ENCODE measurements at places on chromosomes 3 and 15. TPM values are rescaled to one million over a fixed set of nuclear protein-coding genes. Genes with fewer than 3 reads are reported as not detected.

DNA sequence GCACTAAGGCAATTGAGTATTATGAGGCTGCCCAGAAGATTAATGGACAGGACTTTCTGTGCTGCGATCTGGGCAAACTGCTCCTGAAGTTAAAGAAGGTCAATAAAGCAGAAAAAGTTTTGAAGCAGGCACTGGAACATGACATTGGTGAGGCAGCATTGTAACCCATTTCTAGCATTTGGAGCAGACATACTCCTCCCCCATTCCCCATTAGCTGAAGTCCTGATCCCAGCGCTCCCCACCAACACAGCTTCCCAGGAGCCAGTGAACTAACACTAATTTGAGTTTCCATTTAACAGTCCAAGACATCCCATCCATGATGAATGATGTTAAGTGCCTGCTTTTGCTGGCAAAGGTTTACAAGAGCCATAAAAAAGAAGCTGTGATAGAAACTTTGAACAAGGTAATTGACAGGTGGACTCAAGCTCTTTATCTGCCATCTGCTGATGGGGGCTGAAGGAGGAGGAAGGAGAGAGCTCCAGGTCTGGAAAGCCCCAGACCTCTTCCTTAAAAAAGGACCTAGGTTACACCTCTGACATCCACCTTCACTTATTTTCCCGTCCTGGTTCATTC lies 22.6 kb downstream of the CSRNP1 start:
- peaks cover 38% of the 10 kb centered on the region for H3K4me1 ChIP-seq
- no peak for DNase-seq
- no peak overlapping the region for H3K4me3 ChIP-seq
- no peaks in the 10 kb centered on the region for H3K27me3 ChIP-seq

DNA sequence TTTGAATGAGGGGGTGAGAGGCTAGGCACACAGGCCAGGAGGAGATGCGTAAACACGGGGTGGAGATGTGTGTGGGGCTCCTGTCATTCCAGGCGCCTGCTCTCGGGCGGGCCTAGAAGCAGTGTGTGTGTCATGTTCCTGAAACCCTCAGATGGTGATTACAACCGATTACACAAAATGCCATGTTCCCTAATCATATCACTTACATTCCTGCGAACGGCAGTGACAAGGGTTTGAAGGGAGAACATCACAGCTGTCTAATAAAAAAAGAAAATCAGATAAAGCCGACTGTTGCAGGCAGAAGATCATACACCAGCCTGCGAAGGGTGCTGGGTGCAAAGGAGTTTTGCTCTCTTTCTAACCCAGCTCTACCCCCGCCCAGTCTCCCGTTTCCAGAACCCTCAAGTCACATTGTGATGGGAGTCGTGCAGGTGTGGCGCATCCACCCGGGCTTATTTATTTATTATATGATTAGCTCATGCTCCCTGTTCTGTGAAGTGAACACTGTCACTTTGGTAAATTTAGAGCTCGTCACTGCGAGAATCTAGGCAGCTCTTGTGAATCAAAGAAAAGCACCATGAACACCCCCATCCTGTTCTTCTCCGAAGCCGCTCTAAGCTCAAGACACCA lies 140.3 kb downstream of the NR2F2 start:
- no peaks in the 10 kb centered on the region for H3K4me1 ChIP-seq

DNA sequence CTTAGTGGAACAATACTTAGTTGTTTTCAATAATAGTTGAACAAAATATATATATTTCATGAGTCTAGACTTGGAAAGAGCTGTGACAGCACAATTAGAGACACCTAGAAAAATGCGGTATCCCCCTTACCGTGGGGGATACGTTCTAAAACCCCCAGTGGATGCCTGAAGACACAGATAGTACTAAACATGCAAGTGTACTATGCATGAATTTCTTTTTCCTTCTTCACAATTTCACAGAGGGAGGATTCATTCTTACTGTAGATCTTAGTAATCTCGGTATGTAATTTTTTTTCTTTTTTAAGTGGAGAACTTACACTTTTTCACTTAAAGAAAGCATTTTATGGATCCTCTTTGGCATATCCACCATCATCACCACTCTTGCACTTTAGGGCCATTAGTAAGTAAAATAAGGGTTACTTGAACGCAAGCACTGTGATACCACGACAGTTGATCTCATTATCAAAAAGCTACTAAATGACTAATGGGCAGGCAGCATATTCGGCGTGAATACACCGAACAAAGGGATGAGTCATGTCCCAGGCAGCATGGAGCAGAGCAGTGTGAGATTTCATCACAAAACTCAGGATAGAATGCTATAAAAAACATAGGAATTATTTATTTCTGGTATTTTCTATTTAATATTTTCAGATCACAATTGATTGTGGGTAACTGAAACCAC lies 72.3 kb upstream of the ZNF280D start:
- H3K4me3 ChIP-seq, result peak overlapping the region; percentile 42
- H3K27me3 ChIP-seq, result no peaks in the 10 kb centered on the region
- DNase-seq, result no peak

- H3K4me3 ChIP-seq, result no peak overlapping the region
- H3K27ac ChIP-seq, result no peak overlapping the region
- no peaks in the 10 kb centered on the region for H3K4me1 ChIP-seq
- DNase-seq, result no peak
- H3K27me3 ChIP-seq, result peaks cover 78% of the 10 kb centered on the region
- no peaks in the 10 kb centered on the region for H3K36me3 ChIP-seq
Measured at GRCh38 chr15:74270854-74271520, 34.9 kb downstream of the CCDC33 start.

GRCh38 chr15:45585069-45585791 lies 1.9 kb upstream of the BLOC1S6 start:
- DNase-seq, result no peak
- peaks cover 49% of the 10 kb centered on the region for H3K4me1 ChIP-seq
- H3K36me3 ChIP-seq, result no peaks in the 10 kb centered on the region
- no peak overlapping the region for H3K4me3 ChIP-seq

BTLA gene
- total RNA-seq, result not detected

POLG gene
- 31.1 TPM for total RNA-seq

DNA sequence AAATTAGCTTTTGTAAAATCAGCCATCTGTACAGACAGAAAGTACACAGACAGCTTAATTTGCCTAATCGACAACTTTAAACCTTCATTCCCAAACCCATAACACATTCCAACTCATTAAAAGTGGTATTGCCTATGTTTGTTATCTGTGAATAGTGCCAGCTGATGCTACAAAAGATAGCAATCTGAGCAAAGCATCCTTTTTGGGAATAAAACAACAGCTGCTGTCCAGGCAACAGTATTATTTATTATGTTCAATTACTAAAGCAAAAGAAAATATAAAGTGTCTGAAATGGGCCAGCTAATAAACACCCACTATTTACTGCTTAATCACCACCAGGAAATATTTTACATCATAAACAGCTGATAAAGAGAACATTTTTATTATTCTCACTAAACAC lies 134.8 kb upstream of the ABI3BP start:
- H3K27ac ChIP-seq, result no peak overlapping the region
- H3K4me1 ChIP-seq, result no peaks in the 10 kb centered on the region
- no peaks in the 10 kb centered on the region for H3K36me3 ChIP-seq
- no peak for DNase-seq
- H3K27me3 ChIP-seq, result no peaks in the 10 kb centered on the region
- no peak overlapping the region for H3K4me3 ChIP-seq

- no peak for DNase-seq
- no peak overlapping the region for H3K27ac ChIP-seq
- peaks cover 16% of the 10 kb centered on the region for H3K4me1 ChIP-seq
- peaks cover 23% of the 10 kb centered on the region for H3K36me3 ChIP-seq
- H3K4me3 ChIP-seq, result no peak overlapping the region
Measured at GRCh38 chr15:101062471-101063171, 143.5 kb downstream of the LRRK1 start.

All from left ventricle myocardium inferior (tissue), 1 donor.